ENCODE measurements at places on chromosomes 16 and 17.

DNA sequence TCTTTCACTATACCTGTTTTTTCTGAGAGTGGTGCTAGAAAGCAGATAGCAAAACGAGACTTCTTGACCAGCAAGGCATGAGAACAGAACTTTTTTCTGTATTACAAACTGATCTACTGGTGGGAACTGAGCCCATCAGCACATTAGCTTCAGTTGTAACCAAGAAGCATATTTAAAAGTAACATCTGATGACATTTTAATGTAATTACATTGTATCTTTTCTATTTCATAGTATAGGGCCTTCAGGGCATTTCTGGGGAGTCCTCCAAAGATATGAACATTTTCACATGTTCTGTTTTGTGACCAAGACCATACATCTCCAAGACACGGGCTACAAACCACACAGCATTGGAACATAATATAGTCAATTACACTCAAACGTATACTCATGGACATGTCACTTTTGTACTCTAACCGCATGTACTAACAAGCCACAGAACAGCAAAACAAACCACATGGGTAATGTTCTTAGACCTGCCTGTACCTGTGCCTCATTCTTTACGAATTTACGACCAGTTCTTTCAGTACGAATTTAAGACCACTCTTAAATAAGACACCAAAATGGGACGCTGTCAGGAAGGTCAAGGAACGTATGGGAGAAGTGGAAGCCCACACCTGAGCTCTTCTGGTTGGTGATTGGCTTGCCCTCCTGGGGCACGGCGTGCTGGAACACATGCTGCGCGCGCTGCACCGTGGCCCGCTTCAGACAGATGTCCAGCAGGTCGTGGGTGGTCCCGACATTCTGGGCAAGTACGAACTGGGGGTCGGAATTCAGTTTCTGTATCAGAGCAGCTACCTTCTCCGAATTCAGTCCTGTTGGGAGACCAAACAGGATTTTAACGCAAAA lies 825 bp downstream of the BLMH start:
- peak; percentile 37 for DNase-seq

- DNase-seq = no peak
Observed at GRCh38 chr16:6038941-6039645, 941.5 kb upstream of the EEF2KMT start.

- peak; percentile 63 for DNase-seq
Observed at GRCh38 chr16:89498839-89499238, 8.5 kb upstream of the ANKRD11 start.

DNA sequence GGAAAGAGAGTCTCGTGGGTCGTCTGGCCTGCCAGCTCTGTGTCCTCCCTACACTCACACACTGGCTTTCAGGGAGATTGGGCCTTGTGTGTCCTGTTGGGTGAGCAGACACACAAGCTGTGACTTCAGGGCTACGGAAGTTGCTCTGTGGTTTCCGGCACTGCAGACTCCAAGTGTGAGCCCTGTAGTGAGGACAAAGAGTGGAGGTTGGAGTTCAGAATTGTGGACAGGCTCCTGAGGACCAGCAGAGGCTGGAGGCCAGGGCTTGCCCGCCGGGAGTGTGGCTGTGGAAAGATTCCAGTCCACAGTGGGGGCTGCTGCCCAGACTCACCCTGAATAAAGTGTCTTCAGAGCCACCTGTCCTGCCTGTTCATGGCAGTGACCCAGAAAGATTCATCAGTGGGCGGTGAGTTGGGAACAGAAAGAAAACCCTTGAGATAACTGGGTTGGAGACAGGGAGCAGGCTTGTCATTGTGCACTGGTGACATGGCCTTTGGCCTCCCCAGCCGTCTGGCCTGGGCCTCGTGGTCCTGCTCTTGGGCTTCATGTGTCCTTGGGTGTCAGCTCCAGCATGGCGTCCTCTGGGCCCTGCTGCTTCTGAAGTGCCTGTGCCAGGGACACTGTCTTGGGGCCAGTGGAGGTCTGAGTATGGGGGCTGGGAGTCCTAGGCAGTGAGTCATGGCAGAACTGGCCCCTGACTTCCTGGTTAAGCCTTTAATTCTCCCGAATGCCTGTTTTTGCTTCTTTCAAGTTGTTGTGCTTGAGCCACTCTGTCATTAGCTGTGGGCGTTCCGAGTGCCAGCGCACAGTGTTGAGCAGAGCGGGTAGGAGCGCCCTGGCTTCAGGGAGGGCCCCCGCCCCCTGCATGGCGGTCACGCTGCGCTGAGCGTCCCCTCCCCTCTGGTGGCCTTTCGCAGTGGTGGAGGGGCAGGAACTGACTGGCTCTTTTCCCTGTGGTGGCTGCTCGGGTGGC lies 19.9 kb upstream of the ZNF750 start:
- DNase-seq = peak; percentile 85

DNA sequence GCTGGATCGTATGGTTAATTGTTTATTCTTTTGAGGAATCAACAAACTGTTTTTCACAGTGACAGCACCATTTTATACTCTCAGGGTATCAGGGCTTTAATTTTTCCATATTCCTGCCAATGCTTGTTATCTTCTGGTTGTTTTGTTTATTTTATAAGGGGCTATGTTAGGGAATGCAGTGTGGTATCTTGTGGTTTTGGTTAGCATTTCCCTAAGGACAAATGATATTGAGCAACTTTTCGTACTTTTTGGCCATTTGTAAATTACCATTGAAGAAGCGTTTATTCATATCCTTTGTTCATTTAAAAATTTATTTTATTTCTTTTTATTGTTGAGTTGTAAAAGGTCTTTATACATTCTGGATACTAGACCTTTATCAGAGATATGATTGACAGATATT lies 322.0 kb upstream of the SALL1 start:
- no peak for DNase-seq

GRCh38 chr16:78929841-78930240 lies 670.7 kb downstream of the MAF start:
- DNase-seq = no peak

GRCh38 chr17:7523033-7523432 lies 25.8 kb upstream of the TNFSF12 start:
- DNase-seq = no peak

DNA sequence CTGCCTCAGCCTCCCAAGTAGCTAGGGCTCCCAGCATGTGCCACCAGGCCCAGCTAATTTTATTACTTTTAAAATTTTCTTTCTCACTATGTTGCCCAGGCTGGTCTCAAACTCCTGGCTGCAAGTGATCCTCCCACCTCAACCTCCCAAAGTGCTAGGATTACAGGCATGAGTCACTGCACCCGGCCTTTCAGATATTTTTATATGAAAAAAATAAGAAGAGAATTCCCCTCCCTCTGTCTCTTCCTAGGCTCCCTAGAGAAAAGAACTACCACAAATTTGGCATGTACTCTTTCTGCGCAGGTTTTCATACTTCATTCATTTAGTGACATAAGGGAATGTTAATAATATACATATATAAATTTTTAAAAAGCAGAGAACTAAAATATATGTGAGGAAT lies 21.7 kb upstream of the SMURF2 start:
- DNase-seq = no peak

GRCh38 chr16:84572096-84572495 lies 45.8 kb downstream of the COTL1 start:
- DNase-seq = no peak

- DNase-seq = no peak
Observed at GRCh38 chr17:44602390-44602789, 45.1 kb downstream of the FZD2 start.

DNA sequence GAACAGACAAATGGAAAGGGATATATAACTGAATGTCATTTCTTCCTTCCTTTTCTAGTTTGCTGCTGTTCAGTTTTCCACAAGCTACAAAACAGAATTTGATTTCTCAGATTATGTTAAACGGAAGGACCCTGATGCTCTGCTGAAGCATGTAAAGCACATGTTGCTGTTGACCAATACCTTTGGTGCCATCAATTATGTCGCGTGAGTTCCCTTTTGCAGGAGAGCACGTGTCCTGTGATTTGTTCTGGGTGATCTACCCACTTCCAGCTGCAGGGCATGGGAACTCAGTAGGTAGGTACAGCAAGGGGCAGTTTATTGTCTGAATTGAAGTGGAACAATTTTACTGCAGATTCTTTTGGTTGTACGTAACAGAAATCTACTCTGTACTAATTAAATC lies 8.8 kb downstream of the ITGAL start:
- no peak for DNase-seq

DNA sequence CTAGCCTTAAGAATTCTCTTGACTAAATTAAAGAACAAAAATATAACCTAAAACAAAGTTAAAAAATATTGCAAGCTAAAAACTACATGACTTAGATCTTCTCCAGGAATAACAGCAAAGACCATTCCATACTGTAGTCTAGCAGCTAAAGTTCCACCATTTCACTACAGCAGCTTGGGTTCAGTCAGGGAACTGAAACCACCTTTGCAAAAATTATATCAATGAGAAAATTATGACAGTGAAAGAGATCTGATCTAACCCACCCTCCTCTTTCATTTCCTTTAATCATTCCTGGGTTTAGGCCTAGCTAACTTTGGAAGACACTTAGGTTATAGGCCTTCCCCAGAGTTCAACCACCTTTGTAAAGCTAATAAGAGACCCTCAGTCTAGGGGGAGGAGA lies 36.3 kb upstream of the NOS2 start:
- DNase-seq = no peak

- no peak for DNase-seq
Observed at GRCh38 chr17:69962436-69962995, 112.5 kb upstream of the KCNJ16 start.

DNA sequence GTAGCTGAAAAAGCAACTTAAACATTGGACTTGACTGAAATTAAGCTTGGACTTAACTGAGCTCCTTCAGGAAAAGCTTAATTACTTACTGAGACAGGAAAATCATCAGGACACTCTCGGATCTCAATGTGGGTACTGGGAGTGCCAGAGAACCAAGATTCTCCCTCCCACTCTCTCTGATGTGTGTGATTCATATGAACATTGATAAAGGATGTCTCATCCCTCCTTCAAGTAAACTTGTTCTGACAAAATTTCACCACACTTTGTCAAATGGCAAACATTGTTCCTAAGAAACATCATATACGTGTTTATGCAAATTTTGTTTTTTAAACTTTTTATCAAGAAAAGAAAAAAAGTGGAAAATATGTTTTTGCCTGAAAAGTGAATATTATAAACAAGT lies 4.1 kb upstream of the SLFN5 start:
- no peak for DNase-seq

DNA sequence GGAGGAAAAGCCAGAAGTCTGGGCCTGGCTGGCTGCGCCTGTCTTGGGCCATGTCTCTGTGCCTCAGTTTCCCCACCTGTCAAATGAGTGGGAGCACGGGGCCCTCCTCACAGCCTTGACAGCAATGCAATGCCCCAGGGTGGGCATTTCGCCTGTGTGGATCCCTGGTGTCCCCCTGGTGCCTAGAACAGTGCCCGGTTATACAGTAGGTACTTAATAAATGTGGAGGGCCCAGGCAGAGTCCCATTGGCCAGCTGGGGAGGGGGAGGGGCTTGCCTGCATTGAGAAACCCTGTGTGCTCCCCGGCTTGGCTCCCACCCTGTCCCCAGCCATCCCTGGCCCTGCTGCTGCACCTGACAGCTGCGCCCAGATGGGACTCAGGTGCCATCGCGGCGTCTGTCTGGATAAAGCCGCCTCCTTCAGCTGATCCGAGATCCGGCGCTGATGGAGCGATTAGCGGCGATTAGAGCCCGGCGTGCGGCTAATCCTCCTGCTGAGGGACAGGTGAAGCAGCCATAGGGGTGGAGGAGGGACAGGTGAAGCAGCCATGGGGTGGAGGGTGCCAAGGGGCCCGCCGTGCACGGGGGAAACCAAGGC lies 12.4 kb downstream of the ZFPM1 start:
- DNase-seq = no peak

DNA sequence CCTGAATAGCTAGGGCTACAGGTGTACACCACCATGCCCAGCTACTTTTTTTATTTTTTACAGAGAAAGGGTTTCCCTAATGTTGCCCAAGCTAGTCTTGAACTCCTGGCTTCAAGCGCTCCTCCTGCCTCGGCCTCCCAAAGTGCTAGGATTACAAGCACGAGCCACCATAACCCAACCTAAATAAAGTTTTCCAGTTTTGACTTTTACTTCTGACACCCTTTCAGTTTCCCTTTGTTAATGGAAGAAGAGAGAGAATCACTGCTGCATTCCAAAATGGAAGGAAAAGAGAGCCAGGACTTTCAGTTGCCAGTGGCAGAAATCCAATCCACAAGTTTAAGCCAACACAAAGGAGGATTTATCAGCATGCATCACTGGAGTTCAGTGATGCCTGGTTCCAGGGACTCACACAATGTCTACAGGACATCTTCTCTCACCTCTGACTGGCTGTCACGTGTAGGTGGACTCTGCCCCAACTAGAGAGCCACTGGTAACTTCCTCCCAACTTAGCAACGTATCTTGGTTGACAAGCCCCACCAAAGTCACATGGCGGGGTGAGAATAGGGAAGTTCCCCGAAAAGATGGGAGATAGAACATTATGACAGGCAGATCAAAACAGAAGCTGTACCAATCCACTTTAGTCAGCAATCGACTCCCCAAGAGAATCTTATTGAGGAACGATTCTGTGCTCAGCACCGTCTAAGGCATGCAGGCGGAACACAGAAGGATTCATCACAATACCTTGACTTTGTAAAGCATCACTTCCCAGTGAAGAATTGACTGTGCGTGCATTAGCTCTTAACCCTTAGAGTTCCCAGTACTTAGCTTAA lies 46.5 kb downstream of the GAS7 start:
- DNase-seq = no peak

GRCh38 chr16:84323606-84324005 lies 28.9 kb downstream of the WFDC1 start:
- no peak for DNase-seq

DNA sequence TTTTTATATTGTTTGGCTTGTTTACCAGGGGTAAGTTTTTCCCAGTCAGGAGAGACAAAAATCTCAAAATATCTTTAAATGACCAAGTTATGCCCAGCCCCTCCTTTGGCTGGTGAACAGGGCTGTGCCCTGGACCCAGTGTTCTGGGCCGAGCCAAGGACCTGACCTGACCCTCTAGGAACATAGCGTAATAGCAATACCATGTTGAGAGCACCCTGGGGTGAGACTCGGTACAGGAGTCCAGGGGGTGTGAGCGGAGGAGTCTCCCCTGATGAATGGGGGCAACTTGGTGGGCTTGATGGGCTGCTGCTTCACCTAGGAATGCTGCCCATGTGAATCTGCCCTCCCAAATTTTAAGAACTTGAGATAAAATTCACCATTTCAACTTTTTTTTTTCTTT lies 47.4 kb downstream of the B9D1 start:
- DNase-seq = no peak

GRCh38 chr16:89616623-89617022 lies 3.2 kb downstream of the DPEP1 start:
- no peak for DNase-seq

DNA sequence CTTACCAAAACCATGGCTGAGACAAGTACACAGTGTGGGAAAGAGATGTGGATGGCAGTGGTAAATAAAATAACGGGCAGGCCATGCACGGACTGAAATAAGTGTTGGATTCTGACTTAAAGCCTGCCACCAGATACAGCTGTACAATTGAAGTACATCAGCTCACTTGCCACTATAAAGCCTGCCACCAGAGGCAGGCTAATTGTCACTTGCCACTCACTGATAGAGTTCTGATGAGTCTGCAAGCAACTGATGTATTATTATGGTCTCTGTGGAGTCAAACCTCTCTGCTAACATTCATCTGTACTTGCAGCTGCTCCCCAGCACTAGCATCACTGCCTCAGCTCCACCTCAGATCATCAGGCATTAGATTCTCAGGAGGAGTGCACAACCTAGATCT lies 93.0 kb downstream of the CYTH1 start:
- DNase-seq = no peak
